ENCODE measurements at places on chromosomes 4 and X.

DNA sequence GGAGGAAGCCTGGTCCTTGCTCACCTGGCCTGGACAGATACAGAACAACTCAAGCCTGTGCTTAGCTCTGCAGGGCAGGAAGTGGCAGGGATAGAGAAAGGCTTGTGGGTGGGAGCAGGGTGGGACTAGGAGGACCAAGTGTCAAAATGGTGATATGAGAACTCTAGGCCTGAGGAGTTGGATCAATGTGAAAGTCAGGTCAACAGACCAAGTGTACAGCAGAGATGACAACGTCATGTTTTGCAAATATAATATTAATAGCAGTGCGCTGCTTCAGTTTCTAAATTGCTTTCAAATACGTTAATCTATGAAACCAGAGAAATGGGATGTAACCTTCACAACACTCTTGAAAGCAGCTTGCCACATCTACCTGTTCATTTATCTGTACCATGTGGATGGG lies 114.2 kb upstream of the MAP3K15 start:
- no peak for DNase-seq

GRCh38 chrX:43728002-43728401 lies 71.9 kb downstream of the MAOA start:
- DNase-seq = no peak

GRCh38 chrX:94051926-94052325 lies 377.9 kb downstream of the FAM133A start:
- DNase-seq = no peak

GRCh38 chrX:110491846-110492620 lies 133.4 kb downstream of the RTL9 start:
- DNase-seq = no peak

- DNase-seq = no peak
Measured at GRCh38 chrX:10160211-10160610, 3.4 kb downstream of the CLCN4 start.

DNA sequence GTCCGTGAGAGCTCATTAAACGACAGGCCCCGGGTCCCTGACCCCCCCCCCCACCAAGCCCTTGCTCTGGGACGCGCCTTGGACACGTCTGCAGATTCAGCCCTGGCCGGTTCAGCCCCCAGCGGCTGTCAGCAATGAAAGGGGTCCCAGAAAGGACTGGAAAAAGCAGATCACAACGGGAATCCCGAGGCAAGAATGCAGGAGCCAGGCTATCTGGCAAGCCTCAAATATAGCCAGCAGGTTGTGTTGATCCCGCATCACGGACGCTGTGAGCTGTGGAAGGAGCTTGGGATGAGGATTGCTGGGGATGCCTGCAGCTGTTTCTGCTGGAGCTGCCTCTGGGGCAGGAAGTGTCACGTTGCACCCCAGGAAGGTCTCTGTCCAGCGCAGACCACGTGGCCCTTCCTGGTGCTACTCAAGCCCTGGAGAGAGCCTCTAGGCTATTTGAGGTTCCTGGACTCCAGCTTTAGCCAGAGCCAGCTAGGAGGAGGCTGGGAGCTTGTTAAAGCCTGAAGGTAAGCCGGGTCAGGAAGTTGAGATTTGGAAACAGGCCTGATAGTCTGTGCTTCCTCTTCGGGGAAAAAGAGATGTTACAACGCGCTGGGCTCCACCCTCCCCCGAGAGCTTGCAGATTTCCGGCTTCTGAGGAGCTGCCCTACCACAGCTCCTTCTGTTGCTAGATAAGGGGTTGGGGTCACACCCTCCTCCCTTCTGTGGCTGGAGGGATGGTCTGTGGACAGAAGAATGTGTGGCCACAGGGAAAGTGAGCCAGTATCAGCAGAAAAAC lies 19.3 kb upstream of the CSF2RA start:
- DNase-seq = no peak

DNA sequence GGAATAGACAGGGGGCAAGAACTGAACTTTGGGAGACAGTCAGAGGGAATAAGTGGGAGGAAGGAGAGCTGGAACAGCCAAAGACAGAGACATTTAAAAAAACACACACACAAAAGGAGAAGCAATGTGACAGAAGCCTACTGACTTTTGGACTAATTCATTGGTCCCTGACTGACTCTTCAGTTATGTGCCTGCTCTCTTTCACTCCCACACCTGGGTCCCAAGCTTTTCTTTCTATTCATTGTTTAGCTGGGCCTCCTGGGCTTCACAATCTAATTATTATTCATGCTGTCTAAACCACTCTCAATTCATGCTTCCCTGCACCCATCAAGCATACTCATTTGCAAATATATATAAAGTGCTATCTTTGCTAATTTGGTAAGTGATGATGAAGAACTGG lies 139.2 kb upstream of the IRS4 start:
- DNase-seq = no peak

DNA sequence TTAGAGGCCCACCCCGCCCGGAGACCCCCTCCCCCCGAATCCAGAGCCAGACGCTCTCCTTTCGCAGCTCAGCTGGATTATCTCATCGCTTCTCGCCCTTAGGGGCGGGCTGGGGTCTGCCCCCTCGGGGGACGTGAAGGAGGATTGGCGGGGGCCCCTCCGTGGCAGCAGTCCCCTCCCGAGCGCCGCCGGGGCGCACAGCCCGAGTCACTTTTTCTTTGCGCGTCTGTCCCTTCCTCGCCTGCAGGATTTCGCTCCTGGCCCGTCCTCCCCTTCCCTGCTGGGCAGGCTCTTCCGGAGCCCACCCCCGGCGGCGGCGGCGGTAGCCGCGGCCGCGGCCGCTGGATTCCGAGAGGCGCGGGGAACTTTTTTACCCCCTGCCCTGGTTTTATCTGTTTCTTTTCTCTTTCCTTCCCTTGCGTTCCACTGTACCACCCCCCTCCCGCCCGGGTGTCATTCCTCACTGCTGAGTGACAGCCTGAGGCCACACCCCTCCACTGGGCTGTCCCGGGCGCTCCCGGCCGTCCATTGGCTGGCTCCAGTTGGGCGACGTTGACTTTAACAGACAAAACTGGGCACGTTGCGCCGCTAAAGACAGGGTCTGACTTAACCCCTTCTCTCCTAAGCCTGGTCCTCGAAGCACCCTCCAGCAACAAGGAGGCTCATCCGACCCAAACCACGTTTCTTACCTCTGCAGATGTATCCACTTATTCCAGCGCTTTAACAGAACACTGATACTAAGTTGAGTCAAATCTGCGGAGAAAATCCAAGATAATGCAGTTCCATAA lies 492 bp upstream of the NKX3-2 start:
- peak; percentile 35 for DNase-seq

DNA sequence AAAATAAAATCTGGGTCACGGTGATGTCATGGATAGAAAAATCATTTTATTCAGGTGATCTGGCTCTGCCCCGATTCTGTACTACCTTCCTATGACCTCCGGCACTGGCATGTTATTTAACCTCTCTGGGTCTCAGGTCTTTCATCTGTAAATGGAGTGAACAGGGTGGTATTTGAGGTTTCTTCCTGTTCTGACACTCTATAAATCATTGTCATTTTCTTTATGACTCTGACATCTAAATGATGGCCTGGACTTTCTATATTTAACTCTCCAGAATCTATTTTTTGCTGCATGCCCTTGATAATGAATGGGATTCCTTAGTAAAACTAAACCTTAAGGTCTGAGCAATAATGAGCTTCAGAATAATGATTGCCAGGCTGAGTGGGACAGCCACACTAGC lies 422.0 kb upstream of the CNKSR2 start:
- no peak for DNase-seq

DNA sequence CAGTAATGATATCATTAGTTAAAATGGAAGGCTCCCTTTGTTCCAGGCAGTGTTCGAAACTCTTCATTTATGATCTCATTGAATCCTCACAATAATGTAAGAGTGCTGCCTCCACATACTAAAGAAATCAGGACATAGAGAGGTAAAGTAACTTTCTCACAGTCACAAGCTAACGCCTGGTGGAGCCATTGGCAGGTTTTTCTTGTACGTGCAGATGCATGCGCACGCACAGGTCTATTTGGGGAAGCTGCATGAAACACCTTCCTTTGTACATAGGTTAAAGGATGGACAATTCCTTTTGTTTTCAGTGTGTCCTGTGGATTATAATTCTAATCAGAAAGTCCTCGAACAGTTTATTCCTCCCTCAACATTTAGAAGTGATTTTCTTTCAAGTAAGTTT lies 176.2 kb downstream of the RAPGEF2 start:
- no peak for DNase-seq

DNA sequence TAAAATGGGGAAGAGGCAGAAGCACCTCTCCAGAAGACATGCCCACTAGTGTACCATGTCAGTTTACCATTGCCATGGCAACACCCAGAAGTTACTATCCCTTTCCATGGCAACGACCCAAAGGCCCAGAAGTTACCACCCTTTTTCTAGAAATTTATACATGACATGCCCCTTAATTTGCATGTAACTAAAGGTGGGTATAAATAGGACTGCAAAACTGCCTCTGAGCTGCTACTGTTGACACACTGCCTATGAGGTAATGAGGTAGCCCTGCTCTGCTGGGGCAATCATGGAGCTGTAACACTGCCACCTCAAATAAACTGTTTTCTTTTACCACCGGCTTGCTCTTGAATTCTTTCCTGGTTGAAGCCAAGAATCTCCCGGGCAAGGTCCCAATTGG lies 13.9 kb upstream of the BEX4 start:
- no peak for DNase-seq

GRCh38 chr4:116027311-116027710 lies 913.9 kb upstream of the NDST4 start:
- no peak for DNase-seq

- no peak for DNase-seq
Measured at GRCh38 chrX:40966213-40966820, 118.9 kb upstream of the USP9X start.

DNA sequence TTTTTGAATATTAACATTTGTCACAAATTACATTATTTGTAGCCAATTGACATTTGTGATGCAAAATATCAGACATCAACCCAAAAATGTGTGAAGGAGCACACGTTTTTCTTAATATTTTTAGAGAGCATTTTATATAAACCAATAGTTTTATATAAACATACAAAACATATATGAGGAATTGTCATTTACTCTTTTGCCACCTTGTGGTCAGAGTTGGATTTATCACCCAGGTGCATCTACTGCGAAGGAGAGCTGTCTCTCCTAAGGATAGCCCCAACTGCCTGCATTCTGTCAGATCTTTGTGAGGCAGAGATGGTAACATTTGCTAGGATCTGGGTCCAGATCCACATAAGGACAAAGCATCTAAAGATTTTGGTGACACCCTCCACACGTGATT lies 2.5 kb upstream of the USP27X start:
- no peak for DNase-seq

- no peak for DNase-seq
Measured at GRCh38 chrX:19772822-19773628, 114.4 kb downstream of the SH3KBP1 start.

DNA sequence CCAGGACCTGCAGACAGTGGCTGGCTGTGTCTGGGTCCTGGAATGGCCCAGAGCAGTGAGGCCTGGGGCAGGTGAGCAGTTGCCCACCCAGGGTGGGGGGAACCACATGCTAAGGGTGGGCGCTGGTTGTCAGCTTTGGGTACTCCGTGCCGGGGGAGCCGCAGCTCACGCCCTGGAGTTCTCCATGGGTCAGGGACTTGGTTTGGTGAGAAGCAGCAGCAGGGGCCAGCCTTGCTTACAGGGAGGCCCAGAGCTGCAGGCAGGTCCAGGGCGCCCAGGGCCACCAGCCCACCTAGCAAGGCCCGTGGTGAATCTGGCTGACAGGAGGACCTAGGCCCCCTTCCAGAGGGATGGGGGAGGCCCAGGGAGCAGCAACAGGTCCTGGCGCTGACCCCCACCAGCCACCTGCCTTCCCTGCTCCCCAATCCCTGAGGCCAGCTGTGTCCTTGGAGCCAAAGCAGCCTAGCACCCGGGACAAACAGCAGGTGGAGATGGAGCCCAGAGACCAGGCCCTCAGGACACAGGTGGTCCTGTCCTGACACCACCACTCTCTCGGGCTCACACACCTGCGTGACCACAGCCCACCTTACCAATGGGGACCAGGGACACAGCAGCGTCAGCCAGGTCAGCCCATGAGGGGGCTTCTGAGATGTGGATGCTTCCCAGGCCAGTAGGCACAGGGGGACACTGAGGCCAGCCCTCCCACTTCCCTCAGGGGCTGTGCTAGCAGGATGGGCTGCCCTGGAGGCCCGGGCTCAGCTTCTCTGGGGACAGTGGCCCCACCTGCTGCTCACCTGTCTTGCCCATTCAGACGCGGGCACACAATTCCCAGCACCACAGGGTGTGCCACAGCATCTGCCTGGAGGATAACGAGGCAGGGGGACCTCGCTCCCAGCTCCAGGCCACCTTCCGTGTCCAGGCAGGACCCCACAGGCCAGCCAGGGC lies 3.5 kb downstream of the MXD4 start:
- DNase-seq = no peak

DNA sequence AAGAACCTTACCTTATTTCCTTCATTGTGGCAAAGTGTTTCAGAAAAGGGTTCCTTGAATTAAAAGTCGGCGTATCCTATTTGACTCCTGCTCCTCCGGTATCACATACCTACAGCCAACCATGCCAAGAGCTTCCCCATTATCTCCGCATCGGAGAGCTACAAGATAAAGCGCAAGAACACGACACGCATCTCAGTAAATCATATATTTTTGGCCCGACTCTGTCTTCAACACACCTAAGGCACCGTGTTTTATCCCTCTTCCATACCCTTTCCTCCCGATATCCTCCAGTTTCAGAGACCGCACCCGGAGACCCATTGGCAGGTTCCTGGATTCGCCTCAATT lies 497 bp upstream of the THAP9 start:
- no peak for DNase-seq

GRCh38 chrX:102154218-102154860 lies 1.4 kb downstream of the BEX5 start:
- DNase-seq = no peak

DNA sequence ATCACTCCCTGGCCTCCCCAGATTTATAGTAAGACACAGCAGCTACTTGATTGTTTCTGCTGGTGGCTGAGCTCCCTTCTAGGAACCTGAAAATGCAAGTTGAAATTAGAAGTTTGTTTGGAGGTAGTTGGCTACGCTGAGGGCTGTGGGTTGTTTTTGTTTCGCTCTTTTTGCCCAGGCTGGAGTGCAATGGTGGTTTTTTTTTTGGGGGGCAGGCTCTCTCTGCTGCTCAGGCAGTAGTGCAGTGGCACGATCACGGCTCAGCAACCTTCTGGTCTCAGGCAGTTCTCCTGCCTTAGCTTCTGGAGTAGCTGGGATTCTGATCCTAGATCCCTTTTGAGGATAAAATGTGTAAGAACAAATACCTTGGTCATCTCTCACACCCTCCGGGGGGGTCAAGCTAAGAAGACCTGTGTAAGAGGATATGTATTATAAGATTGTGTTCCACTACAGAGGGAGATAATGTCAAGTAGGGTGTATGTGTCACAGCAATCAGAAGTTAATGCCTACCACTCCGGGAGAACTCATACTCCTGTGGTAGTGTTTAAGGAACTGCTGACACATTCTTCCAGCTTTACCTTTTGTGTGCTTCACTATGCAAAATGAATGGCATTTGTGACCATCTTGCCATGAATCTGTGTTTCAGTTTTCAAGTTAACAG lies 9.7 kb downstream of the JADE1 start:
- no peak for DNase-seq

Measured in DMS 273 treated with DMSO at 0.1 percent for 48 hours (cell line).